ENCODE measurements at places on chromosomes 7 and 10.

DNA sequence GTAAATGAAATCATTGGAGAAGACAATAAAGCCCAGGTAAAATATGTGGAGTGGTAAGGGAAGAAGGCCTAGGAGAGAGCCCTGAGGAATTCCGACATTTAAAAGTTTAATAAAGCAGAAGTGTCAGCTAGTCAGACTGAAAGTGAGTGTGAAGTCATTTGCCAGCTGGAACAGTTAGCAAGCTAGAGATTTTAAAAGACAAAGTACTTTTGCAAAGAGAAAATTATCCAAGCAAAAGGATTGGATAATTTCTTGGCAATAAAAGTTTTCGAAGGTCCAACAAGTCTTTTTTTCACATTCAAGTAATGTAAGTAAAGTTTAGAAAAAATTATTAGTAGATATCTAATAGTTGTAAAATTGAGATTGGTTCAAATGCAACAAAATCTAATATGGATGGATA lies 27.1 kb upstream of the SEMA3C start:
- no peak for DNase-seq

DNA sequence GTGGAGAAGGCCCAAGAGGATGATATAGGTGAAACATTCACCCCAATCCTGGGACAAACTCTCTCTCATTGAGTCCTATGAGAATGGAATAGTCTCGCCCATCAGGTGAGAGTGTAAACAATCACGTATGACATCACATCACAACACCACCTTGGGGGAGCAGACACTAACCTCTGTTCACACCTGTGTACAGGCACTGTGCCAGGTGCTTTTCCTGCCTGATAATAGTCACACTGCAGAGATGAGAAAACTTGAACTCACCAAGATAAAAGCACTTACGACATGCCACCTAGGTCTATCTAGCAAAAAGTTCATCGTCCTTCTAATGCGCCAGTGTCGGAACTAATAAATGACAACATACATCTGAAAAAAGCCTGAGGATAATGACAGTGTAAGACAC lies 187.8 kb downstream of the FAM107B start:
- DNase-seq: peak; percentile 56

DNA sequence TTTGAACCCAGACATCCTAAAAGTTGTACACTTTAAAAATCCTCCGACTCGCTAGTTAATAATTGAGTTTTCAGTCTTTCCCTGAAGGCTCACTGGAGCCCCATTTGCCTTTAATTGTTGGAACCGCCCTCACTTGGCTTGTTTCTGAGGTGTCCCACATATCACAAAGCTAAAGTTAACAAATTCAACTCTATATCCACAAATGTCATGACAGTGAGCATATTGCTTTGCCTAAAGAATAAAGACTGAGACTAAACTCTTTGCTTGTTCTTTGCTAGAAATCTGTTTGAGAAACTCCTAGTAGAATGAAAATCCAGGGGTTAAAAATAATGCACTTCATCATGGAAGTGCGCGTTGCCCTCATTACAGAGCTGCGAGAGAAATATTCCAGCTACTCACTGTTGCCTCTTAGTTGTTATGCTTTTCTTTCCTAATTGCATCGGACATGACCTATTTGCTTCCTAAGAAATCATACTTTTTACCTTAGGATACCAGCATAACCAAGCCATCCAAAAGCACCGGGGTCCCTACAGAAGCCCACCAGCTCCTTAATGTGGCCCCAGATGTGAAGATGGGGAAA lies 752 bp downstream of the THSD7A start:
- no peak for DNase-seq

GRCh38 chr7:153604-154003 lies 38.8 kb upstream of the FAM20C start:
- no peak for DNase-seq

- DNase-seq: no peak
These were observed 179.0 kb downstream of the PRPF18 start for GRCh38 chr10:13765641-13766341.

DNA sequence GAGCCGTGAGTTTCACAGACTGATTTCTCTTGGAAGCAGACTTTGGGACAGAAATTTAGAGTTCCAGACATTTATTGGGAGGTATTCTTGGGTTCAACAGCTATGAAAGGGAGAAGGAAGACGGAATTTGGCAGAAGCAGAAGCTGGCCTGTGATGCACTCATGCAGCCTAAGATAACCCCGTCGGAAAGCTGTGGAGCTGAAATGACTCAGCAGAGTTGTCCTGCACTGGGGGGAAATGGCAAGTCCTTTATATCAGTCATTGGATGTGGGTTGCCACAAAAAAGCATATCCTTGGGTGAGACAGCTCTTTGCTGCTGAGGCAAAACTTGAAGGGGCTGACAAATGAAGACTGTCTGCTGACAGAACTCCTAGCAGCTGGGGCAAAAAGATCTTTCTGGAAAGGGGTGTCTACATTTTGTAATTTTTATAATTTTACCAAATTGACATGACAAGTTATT lies 11.5 kb upstream of the MICU1 start:
- no peak for DNase-seq

DNA sequence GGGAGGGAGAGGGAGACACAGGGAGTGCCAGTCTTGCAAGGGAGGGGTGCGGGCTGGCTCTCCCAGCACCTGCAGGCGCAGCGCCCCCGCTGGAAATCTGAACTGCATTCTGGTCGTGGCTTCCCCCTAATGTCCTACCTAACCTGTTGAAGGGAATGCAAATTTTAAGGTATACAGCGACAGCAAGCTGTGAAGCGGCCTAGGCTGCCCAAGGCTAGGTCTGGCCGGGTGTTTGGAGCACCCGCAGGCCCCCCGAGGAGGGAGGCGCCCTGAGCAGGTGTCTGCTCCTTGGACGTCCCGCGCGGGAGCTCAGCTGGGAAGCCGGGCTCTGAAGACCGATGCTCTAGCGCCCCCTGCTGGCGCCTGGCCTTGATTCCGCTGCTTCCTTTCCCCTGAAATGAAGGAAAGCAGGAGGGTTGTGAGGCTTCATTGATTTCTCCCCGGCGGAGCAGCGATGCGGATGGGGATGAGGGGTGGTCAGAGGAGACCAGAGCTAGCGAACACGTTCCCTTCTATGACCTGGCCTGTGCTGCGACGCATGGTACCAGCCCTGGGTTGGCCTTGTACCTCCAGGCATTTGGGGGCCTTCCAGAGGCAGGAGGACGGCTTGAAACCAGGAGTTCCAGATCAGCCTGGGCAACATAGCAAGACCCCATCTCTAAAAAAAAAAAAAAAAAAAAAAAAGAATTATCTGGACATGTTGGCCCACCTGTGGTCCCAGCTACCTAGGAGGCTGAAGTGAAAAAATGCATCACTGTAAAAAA lies 601.3 kb downstream of the GALNT17 start:
- peak; percentile 17 for DNase-seq

DNA sequence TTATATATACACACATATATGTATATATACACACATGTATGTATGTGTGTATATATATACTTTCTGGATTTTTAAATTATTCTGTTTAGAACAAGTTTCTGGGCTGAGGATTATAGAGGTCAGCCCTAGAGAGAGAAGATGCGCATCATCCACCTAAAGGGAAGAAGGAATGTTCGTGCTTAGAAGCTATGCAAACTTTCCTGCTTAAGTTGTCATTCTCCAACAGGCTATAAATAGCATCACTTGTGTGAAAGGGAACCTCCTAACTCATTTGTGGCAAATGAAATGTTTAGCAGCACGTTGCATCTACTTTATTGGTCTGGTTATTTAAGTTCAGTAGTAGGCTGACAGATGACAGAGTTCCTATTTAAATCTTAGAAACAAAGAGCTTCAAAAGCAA lies 23.9 kb upstream of the TPK1 start:
- DNase-seq: no peak

DNA sequence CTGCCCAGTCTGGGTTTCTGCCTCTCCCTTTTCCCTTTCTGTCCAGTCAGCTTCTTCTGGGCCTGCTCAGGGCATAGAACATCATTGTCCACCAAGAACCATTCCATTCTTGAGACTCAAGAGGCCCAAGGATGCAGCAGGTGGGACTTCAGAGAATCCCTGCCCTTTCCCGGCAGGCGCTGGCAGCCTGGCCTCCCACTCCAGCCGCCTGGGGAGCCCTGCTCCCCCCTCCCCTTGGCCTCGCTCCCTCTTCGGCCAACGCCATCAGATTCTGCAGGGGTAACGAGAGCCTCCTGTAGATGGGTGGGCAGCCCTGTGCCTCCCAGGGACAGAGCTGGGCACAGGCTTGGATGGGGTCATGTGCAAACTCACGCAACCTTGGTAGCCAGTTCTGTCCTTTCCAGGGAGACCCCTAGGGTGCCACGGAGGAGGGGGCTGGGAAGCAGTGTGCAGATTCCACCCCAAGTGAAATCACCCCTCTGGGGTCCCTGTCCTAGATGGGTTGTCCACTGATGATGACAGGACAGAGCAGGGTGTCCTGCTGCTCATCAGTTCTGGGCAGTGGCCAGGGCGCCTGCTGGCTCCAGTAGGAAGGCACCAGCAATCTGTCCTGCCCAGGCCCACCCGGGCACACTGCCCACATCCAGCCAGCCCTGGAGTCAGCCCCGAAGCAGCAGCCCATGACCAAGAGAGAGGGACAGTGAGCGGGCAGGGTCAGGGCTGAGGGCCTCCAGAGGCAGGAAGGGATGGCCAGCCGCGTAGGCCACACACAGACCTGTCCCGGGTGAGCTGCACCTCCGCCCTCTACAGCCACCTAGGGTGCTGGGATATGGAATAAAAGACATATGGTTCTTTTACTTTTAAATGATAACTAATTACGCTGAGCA lies 47.7 kb downstream of the RASGEF1A start:
- DNase-seq: no peak

GRCh38 chr7:129436335-129436923 lies 2.2 kb downstream of the STRIP2 start:
- DNase-seq: no peak

DNA sequence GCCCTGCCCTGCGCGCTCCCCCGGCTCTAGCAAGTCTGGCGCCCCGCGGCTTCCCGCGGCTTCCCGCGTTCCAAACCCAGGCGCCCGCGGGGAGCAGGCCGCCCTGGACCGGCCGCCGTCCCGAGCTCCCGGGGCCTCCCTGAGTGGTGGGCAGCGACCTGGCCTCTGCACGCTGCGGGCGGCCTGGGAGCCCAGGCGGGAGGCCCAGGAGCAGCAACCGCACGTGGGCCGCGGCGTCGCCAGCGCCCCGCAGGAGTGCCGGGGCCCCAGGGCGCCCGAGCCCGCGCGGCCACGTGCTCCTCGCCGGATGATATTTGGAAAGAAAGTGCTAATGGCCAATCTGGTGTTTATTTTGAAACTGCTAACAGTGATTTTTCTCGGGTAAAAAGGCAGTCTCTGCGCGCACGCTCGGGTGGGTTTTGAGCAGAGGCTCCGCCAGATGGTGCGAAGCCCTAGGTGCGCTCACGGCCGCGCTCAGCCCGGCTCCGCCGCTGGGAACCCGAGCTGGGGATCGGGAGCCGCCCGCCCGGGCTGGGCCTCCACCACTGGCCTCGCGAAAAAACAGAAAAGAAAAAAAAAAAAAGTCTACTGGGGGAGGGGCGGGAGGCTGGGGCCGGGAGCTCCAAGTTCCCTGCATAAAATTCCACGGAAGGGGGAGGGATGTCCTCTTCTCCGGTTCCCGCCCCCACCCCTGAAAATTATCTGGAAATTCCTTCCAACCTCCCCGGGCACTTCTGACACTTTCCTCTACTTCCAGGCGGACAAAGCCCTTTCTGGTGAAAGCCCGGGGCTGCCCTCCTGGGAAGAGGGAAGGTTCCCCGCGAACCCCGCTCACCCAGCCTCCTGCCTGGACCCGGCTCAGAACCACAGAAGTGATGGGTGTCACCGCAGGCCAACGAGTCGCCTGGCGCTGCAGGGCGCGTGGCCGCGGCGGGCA lies 4.3 kb downstream of the EBF3 start:
- no peak for DNase-seq

- no peak for DNase-seq
These were observed 7.2 kb downstream of the INA start for GRCh38 chr10:103284170-103284569.

DNA sequence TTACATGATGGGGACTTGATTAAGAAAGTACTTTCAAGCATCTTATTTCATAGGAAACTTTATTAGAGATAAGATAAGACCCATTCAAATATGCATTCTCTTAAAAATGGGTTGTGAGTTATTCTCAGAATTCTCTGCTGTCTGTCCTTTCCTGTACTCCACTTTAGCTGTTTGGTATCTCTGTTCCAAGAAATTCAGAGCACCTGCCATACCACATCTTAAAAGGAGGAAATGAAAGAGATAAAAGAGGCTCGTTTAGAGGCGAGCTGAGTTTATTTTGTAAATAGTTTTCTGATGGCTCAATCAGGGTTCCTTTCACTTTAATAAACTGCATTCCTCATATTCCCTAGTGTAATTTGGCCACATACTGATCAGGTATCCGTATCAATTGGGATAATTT lies 87.2 kb downstream of the MDFIC start:
- no peak for DNase-seq

DNA sequence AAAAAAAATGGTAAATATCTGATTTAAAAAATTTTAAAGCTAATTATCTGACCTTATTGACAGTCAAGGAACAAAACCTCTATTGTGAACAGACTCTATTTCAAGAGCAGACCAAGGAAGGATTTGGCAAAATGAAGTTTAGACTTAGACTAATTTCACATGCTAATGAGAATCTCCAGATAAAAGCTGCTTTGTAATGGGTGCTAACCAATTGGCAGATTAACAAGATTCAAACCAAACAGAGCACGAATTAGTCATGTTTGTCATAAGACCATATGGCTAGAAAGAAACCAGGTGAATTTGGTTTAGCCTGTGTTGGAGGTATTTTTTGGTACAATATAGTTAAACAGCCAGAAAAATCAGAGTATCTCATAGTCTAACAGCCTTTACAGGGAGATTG lies 429.1 kb upstream of the NFE2L3 start:
- no peak for DNase-seq

GRCh38 chr7:128974241-128974934 lies 36.7 kb downstream of the IRF5 start:
- DNase-seq: no peak

DNA sequence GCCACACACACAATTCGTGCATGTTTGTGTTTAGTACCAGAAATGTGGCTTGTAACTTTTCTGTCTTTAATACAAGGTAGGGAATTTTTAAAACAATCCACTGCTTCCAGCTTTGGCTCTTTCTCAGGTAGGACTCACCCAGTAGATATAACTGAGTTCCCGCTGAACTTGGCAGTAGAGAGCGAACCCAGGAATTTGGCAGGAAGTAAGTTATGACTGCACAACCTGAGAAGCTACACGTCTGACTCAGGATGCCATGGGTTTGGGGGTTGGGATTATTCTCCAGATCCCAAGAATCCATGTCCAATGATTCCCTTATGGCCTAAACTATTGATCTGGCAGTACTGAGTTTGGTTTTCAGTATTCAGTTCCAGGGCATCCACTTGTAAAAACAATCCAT lies 499.7 kb downstream of the CALN1 start:
- DNase-seq: no peak

GRCh38 chr10:110460111-110460809 lies 37.4 kb upstream of the DUSP5 start:
- DNase-seq: no peak

DNA sequence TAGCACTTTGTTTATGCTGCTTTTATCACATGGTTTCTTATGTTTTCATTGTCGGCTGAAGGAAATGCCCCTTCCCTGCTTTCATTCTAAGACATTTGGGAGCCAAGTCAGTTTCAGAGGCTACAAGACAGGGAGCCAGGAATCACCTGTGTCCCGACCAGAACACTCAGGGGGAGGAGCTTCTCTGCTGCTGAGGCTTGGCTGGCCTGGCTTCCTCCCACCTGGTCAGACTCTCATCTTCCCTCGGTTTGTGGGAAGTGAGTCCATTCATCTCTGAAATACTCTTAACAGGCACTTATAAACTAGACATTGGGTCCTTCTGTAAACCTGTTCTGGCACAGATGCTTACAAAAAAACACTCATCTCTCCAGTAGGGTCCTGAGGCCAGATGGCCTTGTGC lies 19.6 kb upstream of the GOLGA7B start:
- DNase-seq: no peak

GRCh38 chr10:94285271-94285670 lies 77.5 kb downstream of the NOC3L start:
- no peak for DNase-seq
